ENCODE measurements at places on chromosomes 3 and 15. TPM values are rescaled to one million over a fixed set of nuclear protein-coding genes. Genes with fewer than 3 reads are reported as not detected.

- DNase-seq, result peak; percentile 11
Measured at GRCh38 chr3:26202169-26202568, 412.3 kb downstream of the OXSM start.

DNA sequence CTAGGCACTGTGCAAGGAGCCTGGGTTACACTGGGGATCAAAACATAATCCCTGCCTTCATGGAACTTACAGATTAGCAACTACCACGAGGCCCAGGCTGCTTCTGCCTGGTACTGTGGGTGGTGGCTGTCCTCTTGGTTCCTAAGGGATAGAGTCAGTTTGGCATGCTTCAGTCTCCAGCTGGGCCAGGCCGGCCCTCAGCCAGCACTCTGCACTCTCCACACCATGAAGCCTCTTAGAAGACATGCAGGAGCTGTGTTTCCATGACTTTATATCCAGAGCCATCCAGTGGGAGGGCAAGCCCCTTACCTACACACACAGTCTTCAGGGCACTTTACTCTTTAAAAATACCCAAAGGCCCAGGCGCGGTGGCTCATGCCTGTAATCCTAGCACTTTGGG, 54.4 kb downstream of the ATP1B3 start:
- no peak for DNase-seq

Gene CTXN2
- not detected for total RNA-seq

Gene PIGX
- 21.7 TPM for total RNA-seq

DNA sequence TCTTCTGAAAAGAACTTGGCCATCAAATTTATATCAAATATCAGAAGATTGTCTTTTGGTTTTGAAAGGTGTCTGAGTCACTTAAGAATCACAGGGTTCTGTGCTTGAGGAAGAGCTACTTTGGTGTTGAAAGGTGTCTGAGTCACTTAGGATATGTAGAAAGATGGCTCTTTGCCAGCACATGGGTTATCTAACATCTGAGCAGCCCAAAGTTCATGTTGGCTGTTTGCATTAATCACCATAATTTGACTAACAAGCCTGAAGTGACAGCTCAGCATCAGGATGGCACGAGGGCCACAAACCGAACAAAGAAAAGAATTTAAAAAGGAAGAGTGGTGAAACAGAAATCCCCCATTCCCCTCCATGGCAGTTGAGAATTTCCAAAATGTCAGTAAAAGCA, 190.5 kb upstream of the CMC1 start:
- DNase-seq, result peak; percentile 4

Gene SEMA3F
- total RNA-seq, result 46.9 TPM

- peak; percentile 70 for DNase-seq
Measured at GRCh38 chr15:92809880-92810361, 90.2 kb upstream of the CHD2 start.

Gene NOP10
- 354 TPM for total RNA-seq

Gene TIMP4
- 0.12 TPM for total RNA-seq

DNA sequence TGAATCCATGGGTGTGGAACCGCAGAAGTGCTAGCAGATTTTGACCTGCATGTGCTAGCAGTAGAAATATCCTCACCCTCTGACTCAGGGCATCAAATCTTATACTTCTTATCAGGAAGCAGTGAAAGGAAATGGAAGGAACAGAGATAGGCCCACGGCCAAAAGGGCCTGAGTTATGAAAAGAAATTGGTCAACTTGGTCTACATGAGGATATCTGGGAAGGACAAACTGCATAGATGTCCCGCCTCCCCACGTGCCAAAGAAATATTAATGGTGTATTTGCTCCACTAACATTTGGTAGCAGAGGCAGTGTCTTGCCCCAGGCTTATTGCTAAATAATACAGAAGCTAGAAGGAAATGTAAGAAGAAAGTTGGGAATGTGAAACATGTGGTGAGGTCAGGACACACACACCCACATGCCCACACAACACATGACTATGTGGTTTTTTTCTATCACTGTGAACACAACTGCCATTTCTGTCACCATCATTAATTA, 93.6 kb upstream of the COL8A1 start:
- no peak for DNase-seq

DNA sequence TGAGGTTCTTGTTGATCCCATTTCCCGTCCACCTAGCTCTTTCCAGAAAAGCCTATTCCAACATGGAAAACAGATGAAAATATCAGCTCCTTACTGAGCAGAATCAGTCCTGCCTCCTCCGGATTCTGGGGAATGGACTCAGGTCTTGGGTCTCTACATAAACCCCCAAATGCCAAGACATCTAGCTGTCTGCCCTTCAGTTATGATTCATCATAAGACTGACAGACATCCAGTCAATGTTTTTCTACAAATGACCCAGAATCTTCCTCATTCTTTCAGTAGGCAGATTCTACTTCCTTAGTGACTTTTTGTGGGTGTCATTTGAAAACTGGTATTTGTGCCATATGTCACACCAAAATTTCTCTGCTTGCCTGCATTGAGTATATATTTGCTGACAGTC, 103.0 kb upstream of the TGFBR2 start:
- DNase-seq, result no peak

- DNase-seq, result no peak
Measured at GRCh38 chr3:157103280-157103679, 56.7 kb downstream of the CCNL1 start.

DNA sequence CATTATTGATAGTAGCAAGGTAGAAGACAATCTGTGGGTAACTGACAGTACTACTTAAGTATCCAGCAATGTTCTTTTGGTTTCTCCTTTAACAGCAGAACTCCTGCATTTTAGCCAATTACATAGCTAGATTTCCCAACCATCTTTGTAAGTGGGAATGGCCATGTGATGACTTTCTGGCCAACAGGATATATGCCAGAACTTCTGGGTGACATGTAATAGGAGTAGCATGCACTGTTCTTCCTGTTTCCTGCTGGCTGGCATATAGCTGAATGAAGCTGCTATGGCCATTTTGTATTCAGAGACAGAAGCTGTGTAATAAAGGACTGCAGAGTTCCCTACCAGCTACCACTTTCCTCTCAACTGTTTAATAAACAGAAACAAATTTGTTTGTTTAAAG, 18.0 kb downstream of the SPICE1 start:
- no peak for DNase-seq

Data from G401 (cell line).